Kasumi-1 (cell line): ENCODE measurements at places on chromosomes 5 and 9.

- no peak for DNase-seq
These were observed 650.3 kb downstream of the SEMA5A start for GRCh38 chr5:8895599-8895998.

DNA sequence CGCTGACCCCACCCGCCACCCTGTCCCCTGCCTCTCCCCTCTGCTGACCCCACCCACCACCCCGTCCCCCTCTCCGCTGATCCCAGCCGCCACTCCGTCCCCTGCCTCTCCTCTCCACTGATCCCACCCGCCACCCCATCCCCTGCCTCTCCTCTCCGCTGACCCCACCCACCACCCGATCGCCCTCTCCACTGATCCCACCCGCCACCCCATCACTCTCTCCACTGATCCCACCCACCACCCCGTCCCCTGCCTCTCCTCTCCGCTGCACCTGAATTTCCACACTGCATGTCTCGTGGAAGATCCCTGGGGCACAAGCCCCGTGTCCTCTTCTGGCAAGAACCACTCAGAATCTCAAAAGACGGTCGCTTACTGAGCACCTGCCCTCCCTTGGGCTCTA lies 53.4 kb upstream of the OLFM1 start:
- DNase-seq, result no peak

GRCh38 chr9:68720656-68721313 lies 15.7 kb downstream of the PIP5K1B start:
- no peak for DNase-seq

DNA sequence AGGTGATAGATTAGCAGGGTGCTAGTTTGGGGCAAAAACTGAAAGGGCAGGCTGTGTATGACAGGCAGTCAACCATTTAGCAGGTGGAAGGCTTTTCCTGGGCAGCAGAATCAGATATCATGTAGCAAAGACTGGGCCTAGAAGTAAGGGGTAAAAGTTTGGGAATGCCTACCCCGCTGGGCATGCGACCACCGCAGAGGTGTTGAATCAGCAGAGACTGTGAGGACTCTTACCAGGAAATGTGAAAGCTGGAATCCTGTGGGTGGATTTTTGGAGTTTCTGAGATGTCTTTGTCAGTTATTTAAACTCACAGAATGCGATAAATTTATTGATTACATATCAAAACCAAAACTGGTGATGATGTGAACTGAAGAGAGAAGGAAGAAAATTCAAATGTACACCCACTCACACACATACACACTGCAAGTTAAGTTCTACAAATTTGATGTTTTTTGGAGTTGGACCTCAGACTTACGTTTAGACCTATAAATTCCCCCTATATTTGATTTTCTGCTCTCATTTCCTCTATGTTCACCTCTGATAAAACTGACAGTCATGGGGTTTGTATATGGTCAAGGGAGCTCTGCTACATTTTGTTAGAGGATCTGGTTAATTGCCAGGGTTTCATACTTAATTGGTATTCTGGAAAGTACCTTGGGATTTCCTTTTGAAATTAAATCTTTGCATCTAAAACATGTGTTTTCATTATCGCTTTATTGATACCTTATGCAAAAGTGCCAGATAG lies 333.6 kb downstream of the CSNK1G3 start:
- no peak for DNase-seq

DNA sequence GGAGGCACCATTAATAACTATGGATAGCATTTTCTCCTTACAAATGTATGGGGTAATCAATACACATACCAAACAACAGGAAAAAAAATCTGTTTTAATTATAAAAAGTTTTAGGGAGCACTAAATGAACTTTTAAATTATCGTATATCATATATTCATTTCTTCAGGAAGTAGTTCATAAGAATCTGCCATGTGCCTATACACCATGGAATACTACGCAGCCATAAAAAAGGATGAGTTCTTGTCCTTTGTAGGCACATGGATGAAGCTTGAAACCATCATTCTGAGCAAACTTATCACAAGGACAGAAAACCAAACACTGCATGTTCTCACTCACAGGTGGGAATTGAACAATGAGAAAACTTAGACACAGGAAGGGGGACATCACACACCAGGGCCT lies 162.1 kb upstream of the RASA1 start:
- no peak for DNase-seq
